ENCODE measurements at places on chromosomes 6 and 20. TPM values are rescaled to one million over a fixed set of nuclear protein-coding genes. Genes with fewer than 3 reads are reported as not detected.

Gene DPPA5
- not detected for total RNA-seq

Gene IL17A
- not detected for total RNA-seq

GRCh38 chr6:143258945-143259344 lies 191.6 kb downstream of the ADAT2 start:
- DNase-seq = no peak

Gene MYL9
- 246 TPM for total RNA-seq

- no peak for DNase-seq
Measured at GRCh38 chr20:36215778-36216177, 20.5 kb upstream of the AAR2 start.

Gene ELOVL2
- total RNA-seq = 0.25 TPM

Gene RAD21L1
- total RNA-seq = not detected

Gene CTAGE9
- total RNA-seq = not detected
